PC-9 (cell line): ENCODE measurements at places on chromosomes 3 and 15. TPM values are rescaled to one million over a fixed set of nuclear protein-coding genes. Genes with fewer than 3 reads are reported as not detected.

Gene MORC1
- total RNA-seq, result not detected in 2 replicates

Gene BNC1
- 0.70 and 0.83 TPM in 2 replicates for total RNA-seq

Gene CADM2
- total RNA-seq, result 0.59 and 0.70 TPM in 2 replicates

Gene IMPDH2
- 190 and 222 TPM in 2 replicates for total RNA-seq

Gene FAM81A
- 7.0 TPM in 2 replicates for total RNA-seq

Gene KCNAB1
- 1.4 and 3.3 TPM in 2 replicates for total RNA-seq

Gene AMT
- 12.9 and 17.6 TPM in 2 replicates for total RNA-seq

Gene SLC9C1
- not detected in 2 replicates for total RNA-seq

Gene PLA1A
- total RNA-seq, result not detected in 2 replicates

DNA sequence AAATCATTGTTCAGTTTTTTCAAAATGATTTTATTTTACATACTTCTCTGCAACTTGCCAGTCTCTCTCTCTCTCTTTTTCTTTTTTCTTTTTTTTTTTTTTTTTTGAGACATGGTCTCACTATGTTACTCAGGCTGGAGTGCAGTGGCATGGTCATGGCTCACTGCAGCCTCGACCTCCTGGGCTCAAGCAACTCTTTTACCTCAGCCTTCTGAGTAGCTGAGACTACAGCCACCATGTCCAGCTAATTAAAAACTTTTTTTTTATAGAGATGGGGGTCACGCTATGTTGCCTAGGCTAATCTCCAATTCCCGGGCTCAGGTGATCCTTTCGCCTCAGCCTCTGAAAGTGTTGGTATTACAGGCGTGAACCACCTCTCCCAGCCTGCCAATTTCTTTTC, 12.1 kb upstream of the ARID3B start:
- no peak for DNase-seq

DNA sequence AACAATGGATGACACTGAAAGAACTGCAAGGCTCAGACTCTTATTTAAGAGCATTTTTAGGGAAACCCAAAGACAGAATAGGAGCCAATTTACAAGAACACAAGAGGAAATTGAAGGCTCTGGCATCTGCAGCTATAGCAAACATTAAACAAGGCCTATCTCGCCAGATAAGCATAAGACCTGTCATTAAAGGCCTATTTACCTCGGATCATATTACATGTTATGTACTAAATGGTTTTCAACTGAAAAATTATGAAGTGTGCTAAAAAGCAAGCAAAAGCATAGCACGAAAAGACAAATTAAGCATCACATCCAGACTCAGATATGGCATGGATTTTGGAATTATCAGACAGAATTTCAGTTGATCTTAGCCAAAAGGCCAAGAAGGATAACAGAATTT, 617.1 kb downstream of the SQOR start:
- DNase-seq, result no peak

GRCh38 chr15:39474657-39475056, 106.2 kb upstream of the THBS1 start:
- DNase-seq, result no peak

GRCh38 chr15:76217029-76217881, 94.0 kb downstream of the ETFA start:
- peak; percentile 34 for DNase-seq

- DNase-seq, result no peak
Observed at GRCh38 chr3:55074796-55075195, 146.9 kb upstream of the LRTM1 start.

DNA sequence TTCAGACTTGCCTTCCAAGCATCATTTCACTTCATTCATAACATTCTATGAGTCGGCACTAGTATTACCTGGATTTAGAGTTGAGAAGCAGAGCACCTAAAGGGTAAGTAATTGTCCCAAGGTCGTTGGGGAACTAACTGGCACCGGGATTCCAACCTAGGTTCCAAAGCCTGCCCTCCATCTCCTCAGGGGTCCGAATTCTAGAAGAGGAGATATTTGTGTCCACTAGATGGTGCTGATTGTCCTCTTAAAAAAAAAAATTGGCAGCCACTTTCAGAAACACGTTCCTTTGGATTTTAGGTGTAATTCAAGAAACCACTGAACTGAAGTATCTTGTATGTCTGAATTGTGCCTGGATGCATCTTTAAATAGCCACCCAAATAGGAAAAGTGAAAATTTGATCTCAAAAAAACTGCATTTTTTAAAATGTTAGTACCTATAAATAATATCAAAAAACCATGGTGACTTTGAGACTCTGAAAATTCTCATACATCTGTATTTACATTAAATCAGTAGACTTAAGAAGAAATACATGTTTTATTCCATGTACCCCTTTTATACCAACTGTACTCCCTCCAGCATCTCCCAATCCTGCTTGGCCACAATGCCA, 3.9 kb upstream of the FSIP1 start:
- DNase-seq, result no peak

- no peak for DNase-seq
Observed at GRCh38 chr15:26771168-26771567, 1.7 kb downstream of the GABRB3 start.

GRCh38 chr15:38042707-38043445, 108.4 kb downstream of the TMCO5A start:
- no peak for DNase-seq

- DNase-seq, result no peak
Observed at GRCh38 chr3:11548721-11549131, 95.0 kb downstream of the VGLL4 start.

- DNase-seq, result no peak
Observed at GRCh38 chr3:197406266-197406665, 107.9 kb upstream of the DLG1 start.

DNA sequence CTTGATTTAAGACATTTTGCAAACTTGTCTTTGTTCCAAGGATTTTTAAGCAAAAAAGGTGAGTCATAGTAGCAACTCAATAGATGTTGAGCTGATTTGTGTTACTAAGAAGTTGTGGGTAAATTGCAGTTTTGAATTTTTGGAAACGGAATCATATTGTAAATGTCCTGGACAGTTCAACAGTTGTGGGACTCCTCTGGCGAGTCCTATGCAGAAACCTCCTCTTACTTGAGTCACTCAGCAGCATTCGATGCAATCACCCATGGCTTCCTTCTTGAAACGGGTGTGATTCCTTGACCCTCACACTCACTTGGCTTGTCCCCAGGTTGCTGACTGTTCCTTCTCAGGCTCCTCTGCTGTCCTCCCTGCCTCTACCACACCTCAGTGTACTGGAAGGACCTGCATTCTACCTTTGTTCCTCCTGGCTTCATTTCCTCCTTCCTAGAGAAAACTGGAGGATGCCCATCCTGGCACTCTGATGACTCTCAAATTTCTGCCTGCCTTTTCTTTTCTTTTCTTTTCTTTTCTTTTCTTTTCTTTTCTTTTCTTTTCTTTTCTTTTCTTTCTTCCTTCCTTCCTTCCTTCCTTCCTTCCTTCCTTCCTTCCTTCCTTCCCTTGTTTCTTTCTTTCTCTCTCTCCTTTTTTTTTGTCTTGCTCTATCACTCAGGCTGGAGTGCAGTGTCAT, 52.8 kb upstream of the DGKG start:
- peak; percentile 26 for DNase-seq

DNA sequence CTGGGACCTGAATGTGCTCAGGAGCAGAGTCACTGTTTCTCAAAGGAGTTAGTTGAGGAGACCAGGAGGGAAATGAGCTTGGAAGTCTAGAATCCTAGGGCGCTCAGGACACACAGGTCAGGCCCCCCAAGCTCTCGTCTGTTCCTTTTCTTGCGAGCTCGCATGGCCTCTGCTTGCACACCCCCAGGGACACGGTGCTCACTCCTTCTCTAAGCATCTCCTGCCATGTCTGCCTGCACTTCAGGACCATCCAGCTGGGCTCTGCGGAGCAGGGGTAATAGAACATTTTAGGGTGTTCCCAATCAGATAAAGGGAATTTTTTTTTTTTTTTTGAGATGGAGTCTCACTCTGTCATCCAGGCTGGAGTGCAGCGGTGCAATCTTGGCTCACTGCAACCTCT, 213.2 kb downstream of the XXYLT1 start:
- no peak for DNase-seq

GRCh38 chr15:39404767-39405181, 176.1 kb upstream of the THBS1 start:
- DNase-seq, result peak; percentile 95

GRCh38 chr3:10443272-10444109, 61.9 kb downstream of the ATP2B2 start:
- no peak for DNase-seq

DNA sequence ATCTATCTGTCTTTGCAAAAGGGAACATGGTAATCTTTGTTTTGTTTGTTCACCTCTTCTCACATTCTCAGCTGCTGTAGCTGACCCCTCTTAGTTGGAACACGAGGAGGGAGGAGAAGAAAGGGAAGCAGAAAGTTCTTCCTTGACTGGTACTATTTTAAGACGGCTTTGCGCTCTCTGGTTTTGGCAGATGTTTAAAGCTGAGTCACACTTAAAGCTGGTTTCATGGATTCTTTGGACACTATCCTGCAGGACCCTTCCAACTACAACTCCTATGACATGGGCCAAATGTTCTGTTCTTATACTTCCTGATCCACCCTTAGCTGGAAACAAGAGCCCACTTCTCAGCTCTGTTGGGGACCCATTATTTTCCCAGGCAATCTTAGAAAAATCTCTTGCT, 40.6 kb upstream of the FXR1 start:
- DNase-seq, result no peak

DNA sequence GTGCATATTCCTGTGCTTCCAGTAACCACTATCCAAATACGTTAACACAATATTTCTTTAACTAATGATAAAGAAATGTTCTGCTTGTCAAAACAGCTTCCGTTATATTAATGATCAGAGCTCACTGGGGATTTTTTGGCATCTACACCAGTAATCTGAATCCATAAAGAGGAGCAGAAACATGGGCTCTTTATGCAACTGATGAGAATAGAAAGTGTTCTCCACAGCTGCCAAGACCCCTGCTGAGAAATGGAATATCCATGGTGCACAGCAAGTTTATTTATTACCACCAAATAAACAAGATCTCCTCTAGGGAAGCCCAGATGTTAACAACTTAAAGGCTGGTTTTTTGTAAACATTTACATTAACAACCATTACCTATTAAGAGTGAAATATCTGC, 54.5 kb downstream of the ALDH1A2 start:
- DNase-seq, result no peak

DNA sequence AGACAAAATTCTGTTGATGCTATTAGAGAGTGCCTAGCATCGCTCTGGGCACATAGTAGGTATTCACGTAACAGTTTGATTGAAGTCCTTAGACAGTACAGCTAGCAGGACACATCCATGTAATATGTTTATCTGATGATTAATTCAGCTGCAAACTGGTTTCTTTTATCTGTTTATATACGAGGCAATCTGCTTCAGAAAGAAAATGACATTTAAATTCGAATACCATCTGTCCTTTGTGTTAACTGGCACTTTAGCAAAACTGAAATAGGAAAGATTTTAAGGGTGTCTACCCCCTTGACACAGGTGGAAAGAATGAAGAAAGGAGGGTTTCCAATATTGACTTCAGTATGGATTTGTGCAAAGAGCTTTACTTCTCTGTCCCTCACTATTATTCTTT, 192.5 kb downstream of the MFSD1 start:
- DNase-seq, result no peak

- DNase-seq, result no peak
Observed at GRCh38 chr3:27939940-27940339, 217.8 kb upstream of the EOMES start.

GRCh38 chr3:189786479-189787064, 155.4 kb downstream of the TP63 start:
- no peak for DNase-seq

GRCh38 chr15:59862191-59863155, 141.6 kb upstream of the FOXB1 start:
- peak; percentile 86 for DNase-seq

- no peak for DNase-seq
Observed at GRCh38 chr3:101635345-101635744, 41.6 kb downstream of the ZBTB11 start.

- no peak for DNase-seq
Observed at GRCh38 chr3:41448396-41448795, 249.1 kb downstream of the CTNNB1 start.

DNA sequence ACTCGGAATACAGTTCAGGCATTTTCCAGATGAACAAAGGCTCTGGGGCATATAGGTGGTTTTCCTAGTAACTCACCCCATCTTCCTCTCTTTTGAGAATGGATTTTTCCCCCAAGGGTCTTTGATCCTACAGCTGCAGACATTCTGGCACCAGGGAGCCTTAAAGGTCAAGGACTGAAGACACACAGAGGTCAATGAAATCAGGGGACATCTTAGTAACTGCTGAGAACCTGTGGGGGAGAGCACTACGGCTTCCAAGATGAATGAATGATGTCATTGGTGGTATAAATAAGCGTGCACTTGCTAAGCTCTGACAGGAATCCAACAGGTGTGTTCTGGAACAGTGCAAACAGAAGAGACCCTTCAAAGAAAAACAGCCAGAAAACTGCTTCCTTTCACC, 36.3 kb downstream of the TMEM212 start:
- DNase-seq, result no peak

DNA sequence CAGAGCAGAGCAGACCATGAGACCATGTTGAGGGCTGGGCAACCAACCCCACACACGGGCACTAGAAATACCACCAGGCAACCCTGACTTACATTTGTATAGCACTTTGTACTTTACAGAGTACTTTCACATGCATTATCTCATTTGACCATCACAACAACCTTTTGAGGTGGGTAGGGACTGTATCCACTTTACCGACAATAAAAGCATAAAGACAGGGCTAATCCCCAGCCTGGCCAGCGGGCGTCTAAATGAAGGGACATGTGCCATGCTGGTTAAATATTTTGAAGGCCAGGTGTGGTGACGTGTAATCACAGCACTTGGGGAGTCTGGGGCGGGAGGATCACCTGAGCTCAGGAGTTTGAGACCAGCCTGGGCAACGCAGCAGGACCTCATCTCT, 23.6 kb downstream of the RASGRP1 start:
- no peak for DNase-seq

DNA sequence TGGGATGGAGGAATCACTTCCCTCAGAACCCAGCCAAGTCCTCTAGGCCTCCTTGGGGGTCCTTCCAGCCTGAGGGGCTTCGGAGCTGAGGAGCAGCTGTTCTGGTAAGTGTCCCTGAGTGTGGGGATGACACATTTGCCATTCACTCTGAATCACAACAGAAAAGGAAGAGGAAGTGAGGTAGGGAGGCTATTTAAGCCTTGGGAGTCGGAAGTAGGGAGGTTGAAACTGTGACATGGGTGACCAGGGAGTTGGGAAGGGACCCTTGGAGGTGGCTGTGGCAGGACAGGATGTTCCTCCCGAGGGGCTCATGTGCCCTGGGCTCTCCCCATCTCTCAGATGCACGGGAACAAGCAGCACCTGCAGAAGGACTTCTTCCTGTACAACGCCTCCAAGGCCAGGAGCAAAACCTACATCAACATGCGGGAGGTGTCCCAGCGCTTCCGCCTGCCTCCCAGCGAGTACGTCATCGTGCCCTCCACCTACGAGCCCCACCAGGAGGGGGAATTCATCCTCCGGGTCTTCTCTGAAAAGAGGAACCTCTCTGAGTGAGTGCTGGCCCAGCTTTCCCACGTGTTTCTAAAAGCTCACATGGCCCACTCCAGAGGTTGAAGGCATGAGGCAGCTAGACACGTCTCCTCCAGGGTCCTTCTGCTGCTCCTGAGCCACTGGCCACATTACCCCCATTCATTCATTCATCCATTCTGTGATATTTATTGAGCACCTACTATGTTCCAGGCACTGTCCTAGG, 43.3 kb downstream of the CAPN3 start:
- no peak for DNase-seq
